ENCODE measurements at places on chromosomes 4 and X.

DNA sequence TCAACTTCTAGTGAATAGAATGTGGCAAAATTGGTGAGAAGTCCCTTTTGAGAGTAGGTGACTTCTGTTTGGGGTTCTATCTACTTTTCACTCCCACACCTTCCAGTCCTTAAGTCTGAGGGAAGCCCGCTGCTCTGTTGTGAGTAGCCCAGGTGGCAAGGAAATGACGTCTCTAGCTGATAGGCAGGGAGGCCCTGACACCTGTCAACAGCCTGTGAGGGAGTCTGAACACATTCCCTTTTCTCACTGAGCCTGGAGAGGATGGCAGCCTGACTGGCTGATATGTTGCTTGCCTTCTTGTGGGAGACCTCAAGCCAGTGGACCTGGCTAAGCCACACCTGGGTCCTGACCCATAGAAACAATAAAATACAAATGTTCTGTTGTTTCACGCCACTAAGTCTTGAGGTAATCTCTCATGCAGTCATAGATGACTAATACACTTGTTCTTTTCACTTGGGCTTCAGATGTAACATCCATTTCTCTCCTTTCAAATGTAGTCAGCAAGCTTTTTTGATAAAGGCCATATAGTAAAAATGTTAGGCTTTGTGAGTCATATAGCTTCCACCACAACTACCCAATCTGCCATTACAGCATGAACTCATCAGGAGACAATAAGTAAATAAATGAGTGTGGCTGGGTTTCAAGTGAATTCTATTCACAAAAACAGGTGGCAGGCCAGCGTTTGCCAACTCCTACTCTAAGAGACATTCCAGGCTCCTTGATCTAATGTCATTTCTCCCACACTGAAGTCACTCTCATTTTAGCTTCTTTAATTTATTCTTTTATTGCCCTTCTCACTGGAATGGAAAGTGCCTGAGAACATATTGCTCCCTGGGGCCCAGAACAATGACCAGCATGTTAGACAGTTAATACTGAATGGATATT, 265.1 kb upstream of the MAD2L1 start:
- DNase-seq: no peak

- DNase-seq: no peak
These were observed 98.7 kb upstream of the DDIT4L start for GRCh38 chr4:100288811-100289529.

DNA sequence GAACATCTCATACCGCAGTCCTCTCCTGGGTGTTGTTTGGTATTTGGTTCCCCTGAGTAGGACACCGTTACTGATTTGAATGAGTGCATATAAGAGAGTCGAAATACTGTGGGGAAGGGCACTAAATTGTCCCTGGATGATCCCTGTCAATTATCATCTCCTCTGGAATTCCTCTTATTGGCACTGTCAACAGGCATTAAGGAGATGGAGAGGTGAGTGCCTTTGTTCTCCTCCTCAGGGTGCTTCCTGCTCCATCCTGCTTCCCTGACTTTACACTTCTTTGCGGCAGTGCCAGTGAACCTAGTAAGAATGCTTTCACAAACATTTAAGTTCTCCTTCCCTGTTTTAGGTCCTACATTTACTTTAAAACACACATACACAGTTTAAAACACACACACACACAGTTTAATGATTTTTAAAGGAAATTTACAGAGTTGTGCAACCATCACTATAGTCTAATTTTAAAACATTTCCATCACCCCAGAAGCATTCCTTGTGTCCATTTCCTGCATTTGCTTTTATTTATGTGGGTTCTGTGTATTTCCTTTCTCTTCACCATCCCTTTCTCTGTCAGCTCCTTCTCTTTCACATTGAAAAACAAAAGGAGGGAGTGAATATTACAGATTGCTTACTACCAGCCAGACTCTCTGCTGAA, 20.9 kb upstream of the ZRSR2 start:
- no peak for DNase-seq

GRCh38 chr4:30840571-30840970, 120.4 kb downstream of the PCDH7 start:
- no peak for DNase-seq

- DNase-seq: no peak
These were observed 26.2 kb downstream of the MAGEA9 start for GRCh38 chrX:149807747-149808458.

DNA sequence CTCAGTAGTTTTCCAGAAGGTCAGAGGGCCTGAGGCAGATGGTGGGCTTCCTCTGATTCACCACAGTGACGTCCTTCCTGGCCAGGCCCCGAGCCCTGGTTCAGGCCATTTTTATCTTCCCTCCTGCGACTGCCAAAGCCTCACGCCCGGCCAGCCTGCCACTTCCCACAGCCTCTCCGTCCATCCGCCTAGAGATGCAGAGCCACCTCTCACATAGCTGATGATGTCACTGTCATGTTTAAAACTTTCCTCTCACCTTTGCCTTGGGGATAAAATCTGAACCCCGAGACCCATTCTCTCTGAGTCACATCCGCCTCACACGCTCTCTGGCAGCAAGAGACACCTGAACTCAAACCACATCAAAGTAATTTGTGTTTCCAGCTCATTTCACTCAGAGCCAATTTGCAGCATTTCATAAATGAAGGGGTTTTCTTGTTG, 175.3 kb downstream of the QDPR start:
- DNase-seq: no peak

GRCh38 chr4:8245884-8246833, 23.4 kb upstream of the HTRA3 start:
- no peak for DNase-seq

DNA sequence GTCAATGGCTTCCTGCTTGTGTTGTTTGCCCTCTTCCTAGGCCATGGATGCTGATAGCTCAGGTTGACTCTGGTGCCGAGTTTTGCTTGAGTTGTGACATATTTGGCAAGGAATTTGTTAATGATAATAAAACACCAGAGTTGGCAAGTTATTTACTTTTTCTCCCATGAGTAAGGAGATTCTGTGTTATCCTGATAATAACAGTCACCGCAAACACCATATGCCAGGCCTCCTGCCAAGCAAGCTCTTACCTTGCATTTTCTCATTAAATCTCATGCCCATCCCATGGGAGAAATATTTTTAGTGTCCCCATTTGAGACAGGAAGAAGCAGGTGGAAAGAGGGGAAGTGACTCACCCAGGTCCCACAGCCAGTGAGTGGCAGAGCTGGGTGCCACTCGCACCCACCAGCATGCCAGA, 67.4 kb upstream of the CLCN4 start:
- DNase-seq: no peak

DNA sequence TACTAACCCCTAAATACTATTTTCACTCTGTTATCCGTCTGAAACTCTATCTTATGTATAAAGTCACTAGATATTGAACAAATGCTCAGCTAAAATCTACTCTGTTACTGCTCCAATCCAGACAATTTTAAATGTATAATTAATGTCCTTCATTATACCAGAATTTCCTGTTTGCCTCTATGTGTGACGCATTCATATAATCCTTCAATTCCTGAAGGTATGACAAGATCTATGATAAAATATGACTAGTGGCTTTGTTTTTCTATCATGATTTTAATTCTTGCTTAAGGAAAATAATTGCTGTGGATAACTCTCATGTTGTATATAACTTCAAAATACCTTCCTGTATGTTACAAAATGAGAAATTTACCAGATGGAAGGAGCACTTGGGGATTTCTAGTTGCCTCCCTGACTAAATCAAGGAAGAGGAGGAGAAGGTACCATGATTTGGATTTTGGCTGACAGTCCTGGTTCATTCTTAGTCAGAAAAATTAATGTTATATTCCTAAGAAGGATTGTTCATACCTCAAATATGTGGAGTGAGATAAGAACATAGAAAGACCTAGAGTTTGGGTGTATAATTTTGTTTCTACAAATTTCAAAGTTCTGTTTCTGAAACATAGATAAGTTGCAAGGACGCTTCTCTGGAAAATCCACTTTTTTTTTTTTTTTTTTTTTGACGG, 4.9 kb downstream of the CXCL6 start:
- DNase-seq: no peak

GRCh38 chr4:74433043-74433442, 11.9 kb upstream of the AREG start:
- no peak for DNase-seq

GRCh38 chr4:113383111-113383785, 333.8 kb downstream of the ANK2 start:
- DNase-seq: no peak

DNA sequence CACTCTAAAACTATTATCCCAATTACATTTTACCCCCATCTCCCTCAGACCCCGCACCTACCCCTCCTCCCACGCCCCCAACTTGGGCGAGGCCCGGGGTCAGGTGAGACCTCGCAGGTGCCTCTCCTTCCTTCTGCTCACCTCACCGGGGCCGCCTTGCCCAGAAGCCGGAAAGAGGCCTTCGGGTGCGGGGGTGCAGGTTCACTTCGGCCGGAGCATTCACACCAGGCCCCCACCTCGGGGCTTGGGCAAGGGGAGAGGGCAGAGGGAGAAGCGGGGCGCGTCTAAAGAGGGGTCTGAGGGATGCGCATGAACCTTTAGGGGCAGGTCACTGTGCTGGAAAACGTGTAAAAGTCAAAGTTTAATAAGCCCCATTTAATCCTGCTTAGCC, 427 bp downstream of the ZNF182 start:
- no peak for DNase-seq

GRCh38 chr4:185238215-185238681, 28.9 kb downstream of the SNX25 start:
- DNase-seq: no peak
